ENCODE measurements at places on chromosomes 3 and 15.

- DNase-seq, result peak; percentile 22
Observed at GRCh38 chr15:78979456-78980320, 34.8 kb upstream of the CTSH start.

- DNase-seq, result no peak
Observed at GRCh38 chr3:100754563-100755334, 45.5 kb downstream of the TFG start.

GRCh38 chr15:48641416-48641815, 4.1 kb downstream of the FBN1 start:
- DNase-seq, result no peak

DNA sequence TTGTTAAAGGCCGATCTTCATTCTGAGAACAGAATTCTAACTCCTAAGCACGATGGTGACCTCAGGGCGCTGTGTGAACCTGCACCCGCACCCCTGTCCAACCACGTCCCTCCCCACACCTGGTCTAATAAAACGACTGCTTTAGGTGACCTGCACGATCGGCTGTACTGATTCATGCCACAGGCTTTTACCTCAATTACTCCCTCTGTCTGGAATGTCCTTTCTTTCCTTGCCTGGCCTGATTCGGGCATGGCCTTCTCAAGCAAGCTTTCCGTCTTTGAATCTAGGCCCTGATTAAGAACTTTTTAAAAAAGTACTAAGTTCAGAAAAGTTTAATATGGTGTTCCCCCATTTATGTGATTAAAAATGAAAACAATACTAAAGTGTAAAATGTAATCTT, 842 bp upstream of the U2SURP start:
- no peak for DNase-seq

GRCh38 chr3:65398953-65399352, 639.8 kb downstream of the MAGI1 start:
- no peak for DNase-seq

- DNase-seq, result no peak
Observed at GRCh38 chr15:66934868-66935520, 130.4 kb upstream of the SMAD3 start.

DNA sequence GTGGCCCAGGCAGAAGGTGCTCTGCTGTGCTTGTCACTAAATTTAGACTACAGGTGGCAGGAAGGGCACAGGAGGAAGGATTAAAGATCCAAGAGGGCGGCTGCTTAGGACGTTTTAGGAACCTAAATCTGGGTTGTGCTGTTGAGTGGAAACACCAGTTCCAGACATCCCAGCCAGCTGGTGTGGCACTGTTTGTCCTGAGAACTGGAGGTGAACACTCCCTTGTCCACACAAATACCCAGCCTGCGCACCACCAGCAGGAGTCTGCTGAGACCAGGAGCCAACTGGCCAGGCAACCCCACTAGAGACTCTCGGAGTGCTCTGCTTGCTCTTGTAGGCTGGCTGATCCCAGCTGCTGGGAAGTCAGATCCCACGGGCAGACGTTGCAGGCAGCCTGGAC, 30.3 kb upstream of the UACA start:
- DNase-seq, result no peak

- no peak for DNase-seq
Observed at GRCh38 chr3:23798876-23799275, 6.9 kb upstream of the UBE2E1 start.

DNA sequence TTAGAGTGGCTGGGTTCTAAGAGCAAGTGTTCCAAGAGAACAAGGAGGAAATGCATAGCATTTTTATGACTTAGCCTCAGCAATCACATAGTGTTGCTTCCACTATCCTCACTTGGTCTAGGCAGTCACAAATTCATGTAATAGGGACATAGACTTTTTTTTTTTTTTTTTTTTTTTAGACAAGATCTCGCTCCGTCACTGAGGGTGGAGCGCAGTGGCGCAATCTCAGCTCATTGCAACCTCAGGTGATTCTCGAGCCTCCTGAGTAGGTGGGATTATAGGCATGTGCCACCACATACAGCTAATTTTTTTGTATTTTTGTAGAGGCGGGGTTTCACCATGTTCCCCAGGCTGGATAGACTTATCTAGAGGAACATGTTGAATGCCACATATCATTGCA, 4.7 kb upstream of the GNB4 start:
- DNase-seq, result no peak

GRCh38 chr3:54384279-54384678, 261.9 kb downstream of the CACNA2D3 start:
- DNase-seq, result no peak

GRCh38 chr15:56077081-56077480, 83.7 kb upstream of the NEDD4 start:
- no peak for DNase-seq

- no peak for DNase-seq
Observed at GRCh38 chr3:123571264-123571972, 13.4 kb downstream of the HACD2 start.

DNA sequence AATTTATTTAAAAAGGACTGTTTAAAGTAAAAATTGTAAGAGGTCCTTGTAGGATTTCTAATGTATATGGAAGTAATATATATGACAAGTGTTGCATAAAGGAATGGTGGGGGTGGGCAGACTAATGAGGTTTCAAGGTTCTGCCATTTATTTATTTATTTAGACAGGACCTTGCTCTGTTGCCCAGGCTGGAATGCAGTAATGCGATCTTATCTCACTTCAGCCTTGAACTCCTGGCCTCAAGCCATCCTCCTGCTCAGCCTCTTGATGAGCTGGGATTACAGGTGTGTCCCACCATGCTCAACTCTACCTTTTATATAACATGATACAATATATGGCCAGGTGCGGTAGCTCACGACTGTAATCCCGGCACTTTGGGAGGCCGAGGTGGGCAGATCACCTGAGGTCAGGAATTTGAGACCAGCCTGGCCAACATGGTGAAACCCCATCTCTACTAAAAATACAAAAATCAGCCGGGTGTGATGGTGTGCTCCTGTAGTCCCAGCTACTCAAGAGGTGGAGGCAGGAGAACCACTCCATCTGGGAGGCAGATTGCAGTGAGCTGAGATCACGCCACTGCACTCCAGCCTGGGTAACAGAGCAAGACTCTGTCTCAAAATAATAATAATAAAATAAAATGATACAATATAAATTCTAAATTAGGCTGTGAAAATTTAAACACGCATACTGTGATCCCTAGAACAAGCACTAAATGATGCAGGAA, 33.8 kb upstream of the IGF2BP2 start:
- no peak for DNase-seq

DNA sequence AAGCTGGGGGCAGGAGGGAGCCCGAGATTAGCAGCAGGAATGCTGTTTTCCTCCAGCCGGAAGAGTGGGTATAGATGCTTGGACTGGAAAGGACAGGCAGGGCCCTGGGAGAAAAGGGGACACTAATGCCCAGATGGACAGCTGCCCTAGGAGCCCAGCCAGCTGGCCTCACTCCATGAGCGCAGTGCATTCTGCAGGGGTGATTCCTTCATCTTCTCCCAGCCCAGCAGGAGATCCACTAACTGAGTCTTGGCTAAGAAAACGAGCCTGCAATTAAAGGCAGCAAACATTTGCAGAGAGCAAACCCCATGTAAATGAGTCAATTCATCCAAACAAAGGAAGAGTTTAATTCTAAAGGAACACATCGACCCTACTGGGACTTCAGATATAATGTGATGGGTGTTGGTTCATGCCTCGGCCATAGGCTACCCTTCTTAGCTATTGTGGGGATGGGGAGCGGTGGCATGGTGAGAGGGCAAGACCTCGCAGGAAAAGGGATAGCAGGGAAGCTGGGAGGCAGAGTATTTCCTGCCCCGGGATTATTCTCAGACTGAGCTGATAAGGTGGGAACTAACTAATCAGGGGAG, 13.3 kb upstream of the MINAR1 start:
- DNase-seq, result no peak

DNA sequence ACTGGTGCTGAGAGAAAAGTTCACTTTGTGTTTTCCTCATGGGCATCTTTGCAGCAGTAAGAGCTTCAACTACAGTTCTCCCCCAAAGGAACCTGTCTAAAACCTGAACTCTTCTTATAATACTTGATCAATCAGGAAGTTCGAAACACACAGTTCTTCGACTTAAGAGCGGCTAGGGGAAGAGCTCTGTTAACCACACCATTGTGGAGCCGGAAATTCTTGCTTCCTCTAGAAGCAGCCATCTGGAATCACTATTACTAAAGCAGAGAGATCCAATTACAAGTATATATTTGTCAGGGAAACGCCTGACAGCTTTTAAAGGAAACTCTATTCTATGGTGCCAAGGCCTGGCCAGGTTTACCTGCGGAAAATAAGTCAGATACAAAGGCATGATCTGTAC, 337.3 kb upstream of the CBLB start:
- DNase-seq, result no peak

GRCh38 chr3:9976721-9977709, 9.6 kb downstream of the EMC3 start:
- DNase-seq, result no peak

- no peak for DNase-seq
Observed at GRCh38 chr15:56817321-56818080, 84.2 kb upstream of the ZNF280D start.

GRCh38 chr3:45029661-45030060, 3.6 kb downstream of the CLEC3B start:
- no peak for DNase-seq

GRCh38 chr3:109177908-109178307, 41.4 kb downstream of the C3orf85 start:
- DNase-seq, result no peak

DNA sequence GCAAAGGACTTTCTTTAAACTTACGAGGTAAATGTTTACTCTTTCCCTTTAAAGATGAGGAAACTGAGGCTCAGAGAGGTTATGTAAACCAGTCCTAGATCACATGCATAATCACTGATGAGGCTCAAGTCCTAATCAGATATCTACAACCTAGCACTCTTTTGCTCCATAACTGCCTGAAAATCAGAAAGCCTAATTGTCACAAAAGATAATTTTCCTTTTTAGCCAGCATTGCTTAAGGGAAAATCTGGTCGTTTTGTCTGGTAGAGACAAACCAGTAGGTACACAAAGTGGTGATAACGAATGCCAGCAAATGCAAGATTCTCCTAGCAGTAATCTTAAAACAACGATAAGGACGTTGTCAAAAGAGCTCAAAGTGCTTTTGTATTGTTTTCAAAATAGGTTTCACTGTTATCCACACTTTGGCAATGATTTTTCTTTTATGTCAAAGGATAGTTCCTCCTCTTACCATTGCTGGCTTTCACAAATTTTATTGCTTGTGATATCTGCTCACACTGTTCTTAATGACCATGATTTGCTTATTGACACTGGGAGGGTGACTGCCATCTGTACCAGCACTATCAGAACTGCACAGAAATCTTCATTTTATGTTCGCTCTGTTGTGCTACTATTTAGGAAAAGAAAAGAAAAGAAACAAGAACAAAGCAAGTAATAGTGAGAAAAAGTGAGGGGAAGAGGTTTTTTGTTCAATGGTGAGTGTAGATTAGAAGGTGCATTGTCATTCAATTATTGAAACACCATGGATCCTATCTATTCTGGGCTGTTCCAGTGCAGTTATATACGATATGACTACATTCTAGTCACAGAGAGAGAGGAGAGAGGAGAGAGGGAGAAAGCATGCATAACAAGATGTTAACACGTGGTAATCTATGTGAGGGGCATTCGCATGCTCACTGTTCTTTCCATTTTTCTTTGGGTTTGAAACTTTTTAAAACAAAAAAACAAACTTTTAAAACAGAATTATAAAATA, 13.7 kb downstream of the IQCH start:
- DNase-seq, result no peak

All from effector memory CD4-positive, alpha-beta T cell (primary cell).